H7 (cell line): ENCODE measurements at places on chromosomes 5 and 9.

GRCh38 chr9:84187090-84187489 lies 153.5 kb downstream of the SLC28A3 start:
- DNase-seq: no peak

DNA sequence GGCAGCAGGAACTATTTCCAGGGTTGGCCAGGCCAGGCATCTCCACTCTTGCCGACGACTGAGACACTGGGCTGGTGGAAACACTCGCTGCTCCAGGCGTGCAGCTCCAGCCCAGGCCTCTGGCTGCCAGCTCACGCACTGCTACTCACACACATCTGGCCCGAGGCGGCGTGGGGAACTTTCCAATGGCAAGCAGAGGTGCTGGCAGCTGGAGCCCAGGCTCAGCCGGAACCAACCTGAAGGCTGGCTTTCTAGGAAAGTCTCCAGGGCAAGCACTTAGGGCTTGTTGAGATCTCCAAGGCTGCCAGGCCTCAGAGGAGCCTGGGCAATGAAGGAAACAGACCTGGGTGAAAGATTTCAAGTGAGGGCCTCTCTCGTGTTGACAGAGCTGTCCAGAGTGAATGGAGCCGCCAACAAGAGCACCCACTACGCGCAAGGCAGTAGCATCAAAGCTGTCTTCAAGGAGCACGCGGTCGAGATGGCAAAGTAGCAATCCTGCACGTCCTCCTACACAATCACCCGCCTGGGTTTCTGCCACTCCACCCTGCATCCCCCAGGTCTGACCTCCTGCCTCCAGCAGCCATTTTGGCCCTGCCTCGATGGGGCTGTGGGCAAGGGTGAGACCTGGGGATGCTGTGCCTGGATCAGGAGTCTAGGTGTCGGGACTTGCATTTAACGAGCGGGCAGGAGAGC lies 14.4 kb downstream of the SH3PXD2B start:
- DNase-seq: no peak

DNA sequence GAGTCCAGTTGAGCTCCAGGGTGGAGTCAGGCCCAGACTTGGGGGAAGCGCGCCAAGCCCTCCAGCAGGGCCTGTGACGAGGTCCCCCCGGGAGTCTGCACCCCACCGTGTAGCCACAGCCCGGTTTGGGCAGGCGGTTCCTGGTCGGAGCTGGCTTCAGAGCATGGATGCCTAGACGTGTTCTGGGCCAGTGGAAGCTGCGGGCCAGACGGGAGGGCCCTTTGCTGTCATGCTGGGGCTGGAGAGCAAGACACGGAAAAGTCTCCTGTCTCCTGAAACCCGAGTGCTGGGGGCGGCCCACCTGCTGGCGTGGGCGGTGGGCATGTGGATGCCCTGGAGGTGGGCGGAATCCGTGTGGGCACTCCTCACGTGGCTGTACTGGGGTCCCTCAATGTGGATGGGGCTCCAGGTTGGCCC lies 1.9 kb downstream of the GPSM1 start:
- DNase-seq: no peak

- no peak for DNase-seq
These were observed 174.1 kb downstream of the KDM4C start for GRCh38 chr9:6931913-6932312.
